PC-3 (cell line): ENCODE measurements at places on chromosomes 2 and 18.

DNA sequence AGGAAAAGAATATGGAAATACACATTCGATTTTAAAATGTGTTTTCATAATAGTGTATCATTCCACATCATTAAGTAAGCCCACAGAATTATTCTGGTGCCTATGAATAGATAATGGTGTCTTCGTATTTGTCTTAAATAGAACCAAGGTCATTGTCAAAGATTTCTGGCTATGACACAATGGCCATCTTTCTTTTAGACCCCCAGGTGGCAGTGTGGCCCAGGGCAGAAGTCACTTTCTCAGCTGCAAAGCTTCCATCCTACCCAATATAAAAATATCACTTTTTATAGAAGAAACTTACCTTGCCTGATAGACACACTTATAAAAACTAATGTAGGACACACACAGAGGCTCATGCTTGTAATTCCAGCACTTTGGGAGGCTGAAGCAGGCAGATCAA lies 57.5 kb downstream of the ZRANB3 start:
- DNase-seq: peak; percentile 56

DNA sequence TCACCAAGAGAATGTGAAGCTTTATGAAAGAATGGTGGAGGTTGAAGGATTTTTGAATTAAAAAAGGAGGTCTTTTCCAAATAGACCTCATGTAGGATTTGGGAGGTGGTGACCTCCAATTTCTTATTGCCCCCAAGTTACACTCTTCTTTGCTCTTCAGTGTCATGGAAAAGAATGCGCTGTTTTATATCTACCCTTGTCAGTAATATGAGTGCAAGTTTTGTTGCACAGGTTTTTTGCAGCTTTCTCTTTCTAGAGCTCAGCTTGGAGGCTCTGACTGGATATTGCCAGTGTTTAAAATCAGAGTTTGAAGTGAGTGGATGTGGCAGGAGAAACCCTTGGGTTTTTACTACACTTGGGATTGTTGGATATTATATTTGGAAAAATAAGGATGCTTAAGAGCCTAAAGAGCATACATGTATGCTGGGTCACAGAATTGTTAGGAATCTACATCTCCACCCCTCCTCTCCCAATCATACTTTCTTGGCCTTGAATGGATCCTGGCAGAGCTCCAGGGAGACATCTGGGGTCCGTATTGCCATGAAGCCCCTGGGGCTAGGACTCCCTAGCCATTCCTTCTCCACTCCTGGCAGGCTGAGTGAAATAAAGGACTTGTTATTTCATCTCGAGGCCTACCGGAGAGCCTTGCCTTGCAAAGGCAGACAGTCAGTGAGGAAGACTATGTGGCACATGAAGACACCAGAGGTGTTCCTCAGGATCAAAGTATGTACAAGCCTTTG lies 43.8 kb downstream of the APOB start:
- DNase-seq: no peak

GRCh38 chr2:25301453-25302352 lies 40.0 kb downstream of the DNMT3A start:
- peak; percentile 86 for DNase-seq

DNA sequence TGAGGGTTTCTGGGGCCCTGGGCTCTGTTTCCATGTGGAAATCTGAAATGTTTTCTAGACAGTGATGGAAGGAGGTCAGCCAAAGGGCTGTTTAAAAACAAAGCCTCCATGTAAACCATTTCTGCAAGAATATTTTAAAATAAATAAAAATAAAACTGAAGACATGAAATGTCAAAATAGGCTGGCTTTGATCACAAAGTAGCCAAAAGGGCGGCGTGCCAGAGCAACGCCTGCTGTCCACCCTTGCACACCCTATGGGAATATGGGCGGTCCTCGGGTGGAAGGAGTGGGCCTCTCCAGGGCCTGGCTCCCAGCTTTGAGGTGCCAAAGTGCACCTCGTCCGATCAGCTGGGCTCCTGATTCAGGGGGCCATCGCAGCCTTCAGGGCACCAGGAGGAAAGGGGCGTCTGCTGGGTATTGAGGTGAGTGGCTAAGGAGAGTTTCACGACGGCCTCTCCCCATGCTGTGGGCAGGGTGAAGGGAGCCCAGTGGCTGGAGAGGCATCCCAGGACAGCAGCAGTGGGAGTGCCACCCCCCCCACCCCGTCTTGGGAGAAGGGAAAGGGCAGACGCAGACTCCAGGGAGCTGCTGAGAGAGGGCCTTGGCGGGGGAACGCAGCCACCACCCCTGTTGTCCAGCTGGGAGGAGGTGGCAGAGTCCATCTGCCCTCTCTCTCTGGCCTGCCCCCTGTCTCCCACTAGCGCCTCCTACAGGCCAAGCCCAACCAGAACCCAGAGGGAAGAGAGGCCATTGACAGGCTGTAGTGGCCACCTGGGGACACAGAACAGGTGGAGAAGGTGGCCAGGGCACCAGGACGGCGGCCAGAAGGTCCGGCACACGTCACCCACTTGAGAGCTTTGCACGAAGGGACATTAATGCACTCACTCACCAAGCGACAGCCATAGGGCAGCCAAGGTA lies 5.7 kb upstream of the ERFE start:
- no peak for DNase-seq

- no peak for DNase-seq
Measured at GRCh38 chr18:62611453-62612288, 88.8 kb downstream of the ZCCHC2 start.

DNA sequence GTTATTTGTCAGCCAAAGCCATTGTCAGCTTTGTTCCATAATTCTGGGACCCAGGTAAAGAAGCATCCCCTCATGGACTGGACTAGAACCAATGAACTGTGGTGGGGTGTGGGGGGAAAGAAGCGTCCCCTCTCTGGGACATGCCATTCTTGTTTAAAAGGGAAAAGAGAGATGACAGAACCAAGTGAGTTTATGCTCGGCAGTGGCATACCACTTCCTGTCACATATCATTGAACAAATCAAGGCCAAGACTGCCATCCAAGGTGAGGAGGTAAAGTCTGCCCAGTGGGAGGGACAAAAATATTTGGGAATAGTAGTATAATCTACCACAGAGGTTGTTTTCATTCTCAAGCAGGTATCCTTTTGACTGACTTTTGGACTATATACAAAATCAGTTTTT lies 4.7 kb upstream of the GLS start:
- DNase-seq: no peak

- DNase-seq: no peak
Measured at GRCh38 chr2:58336416-58336815, 95.3 kb upstream of the FANCL start.

DNA sequence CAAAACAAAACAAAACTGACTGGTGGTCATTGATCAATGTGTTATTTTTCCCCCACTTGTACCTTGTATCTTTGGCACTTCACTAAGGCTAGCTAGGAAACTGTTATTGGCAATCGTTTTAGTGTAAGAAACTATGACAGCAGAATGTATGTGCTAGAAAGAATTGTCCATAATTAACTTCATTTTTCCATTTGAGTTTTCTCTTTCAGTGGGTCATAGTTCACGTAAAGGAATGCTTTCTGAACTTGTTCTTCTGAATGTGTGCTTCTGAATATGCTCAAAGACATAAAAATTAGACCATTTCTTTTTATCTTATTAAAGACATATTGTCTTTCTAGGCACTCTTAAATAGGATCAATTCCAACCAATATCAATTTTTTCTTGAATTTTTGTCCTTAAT lies 132.2 kb downstream of the ASXL3 start:
- DNase-seq: no peak

DNA sequence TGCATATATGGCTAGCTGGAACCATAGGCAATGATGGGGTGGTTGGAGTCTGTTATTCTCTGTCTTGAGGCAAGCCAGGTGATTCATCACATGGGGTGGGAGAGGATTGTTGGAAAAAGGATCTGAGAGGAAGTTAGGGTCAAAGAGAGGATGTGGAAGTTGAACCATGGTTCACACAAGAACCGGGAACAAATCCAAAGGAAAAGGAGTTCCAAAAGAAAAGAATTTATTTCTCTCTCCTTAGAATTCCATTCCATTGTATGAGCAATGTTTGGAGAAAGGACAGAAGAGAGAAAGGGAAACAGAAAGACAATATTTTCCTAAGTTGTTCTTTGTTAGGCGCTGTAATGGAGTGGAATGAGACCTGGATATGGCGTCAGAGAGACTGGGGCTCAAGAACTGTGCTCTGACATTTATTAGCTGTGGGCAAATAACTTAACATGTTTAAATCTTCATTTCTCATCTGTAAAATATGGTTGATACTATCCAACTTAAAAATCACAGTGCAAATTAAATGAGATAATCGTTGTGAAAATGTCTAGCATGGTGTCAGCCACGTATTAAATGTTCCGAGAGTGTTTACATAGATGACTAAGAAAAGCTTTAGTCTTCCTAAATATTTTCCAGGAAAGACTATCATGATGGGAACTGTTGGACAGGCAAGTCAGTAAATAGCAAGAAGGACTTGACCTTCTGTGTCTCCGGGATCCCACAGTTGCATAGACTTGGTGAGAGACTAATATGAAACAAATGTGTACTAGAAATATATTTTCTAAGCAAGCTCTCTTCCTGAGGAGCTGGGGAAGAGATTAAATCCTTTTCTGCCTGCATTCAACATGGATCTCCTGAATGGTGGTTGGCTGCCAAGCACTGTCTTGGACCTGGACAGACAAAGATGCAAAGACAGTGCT lies 71.4 kb downstream of the TRIB2 start:
- peak; percentile 49 for DNase-seq

DNA sequence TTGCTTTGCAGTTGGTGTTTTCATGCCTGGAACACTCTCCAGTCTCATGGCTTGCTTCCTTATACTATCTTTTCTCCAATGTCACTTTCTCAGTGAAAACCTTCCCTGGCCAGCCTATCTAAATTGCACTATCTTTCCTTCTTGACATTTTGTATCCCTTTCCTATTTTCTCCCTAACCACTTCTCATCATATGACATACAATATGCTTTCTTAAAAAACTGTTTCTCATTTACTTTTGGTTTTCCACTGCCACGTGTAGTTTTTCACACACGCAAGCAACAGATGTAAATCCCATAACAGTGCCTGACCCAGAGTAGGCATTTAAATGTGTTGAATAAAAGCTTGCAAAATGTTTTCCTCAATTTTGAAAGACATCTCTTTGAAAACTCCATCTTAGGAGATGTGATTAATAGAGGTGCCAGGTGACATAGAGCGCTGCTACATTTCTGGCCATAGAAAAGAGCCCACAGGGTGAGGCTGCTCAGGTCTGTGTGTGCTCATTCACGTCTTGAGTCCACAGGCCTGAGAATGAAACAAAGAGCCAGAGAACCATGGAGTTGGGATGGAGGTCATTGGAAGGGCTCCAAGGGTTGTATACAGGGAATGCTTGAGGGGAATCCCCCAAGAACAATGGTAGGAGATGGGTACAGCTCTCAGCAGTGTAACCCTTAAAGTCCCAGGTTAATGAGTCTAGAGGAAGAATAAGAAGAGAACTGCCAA lies 12.7 kb downstream of the ZNF24 start:
- DNase-seq: no peak

DNA sequence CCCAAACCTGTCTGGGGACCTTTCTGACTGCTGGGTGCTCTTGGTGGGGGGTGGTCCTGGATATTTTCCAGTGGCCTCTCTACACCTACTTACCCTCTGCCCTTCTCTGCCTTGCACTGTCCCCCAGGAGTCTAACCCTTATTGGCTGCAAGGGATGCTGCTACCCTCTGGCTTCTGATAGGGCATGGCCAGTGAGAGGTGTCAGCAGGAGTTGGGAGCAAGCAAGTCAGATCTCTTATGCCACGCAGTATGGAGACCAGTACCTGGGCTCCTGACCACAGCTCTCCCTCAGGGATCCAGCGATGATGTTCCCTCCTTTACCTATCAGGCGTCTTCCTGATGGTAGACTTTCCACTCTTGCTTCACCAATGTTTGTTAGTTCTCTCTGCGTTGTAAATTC lies 373.7 kb downstream of the SOCS6 start:
- no peak for DNase-seq

GRCh38 chr2:20604951-20605381 lies 45.9 kb downstream of the HS1BP3 start:
- peak; percentile 35 for DNase-seq

GRCh38 chr2:43717322-43717721 lies 41.1 kb upstream of the C1GALT1C1L start:
- no peak for DNase-seq

GRCh38 chr18:63155910-63156773 lies 163.4 kb downstream of the BCL2 start:
- no peak for DNase-seq

GRCh38 chr2:200702044-200702443 lies 109.7 kb upstream of the BZW1 start:
- no peak for DNase-seq

GRCh38 chr2:178882666-178883440 lies 75.6 kb upstream of the TTN start:
- DNase-seq: peak; percentile 91
